ENCODE measurements at places on chromosomes 1 and 21.
A peak's percentile ranks its signal among the peaks of the same experiment; 100 is the strongest.

DNA sequence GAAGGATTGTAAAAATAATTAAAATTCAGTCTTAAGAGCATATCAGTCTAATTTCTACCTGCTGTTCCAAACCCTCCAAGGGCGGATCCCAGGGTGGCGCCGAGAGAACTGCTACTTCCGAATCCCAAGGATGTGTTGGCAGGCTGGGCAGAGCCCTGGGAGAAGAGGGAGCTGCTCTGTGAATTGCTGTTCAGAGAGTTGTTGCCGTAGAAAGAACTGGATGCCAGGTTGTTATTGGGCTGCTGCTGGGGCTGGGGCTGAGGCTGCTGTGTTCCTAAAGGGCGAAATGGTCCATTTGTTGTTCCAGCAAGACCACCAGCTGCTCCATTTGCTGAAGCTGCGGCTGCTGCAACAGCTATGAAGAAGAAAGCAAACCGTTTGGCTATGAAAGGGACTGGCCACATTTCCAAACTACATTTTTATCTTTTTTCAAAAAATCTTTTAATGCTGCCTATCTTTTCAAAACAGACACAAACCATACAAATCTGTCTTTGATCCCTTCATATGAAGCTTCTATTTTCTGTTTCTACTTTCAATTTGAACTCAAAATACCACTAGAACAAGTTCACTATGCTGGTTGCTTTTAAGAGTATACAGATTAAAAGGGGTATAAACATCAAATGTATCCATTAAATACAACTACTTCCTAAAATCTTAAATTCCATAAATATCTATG is 57.5 kb upstream of the SDC3 start:
- no peak for DNase-seq

DNA sequence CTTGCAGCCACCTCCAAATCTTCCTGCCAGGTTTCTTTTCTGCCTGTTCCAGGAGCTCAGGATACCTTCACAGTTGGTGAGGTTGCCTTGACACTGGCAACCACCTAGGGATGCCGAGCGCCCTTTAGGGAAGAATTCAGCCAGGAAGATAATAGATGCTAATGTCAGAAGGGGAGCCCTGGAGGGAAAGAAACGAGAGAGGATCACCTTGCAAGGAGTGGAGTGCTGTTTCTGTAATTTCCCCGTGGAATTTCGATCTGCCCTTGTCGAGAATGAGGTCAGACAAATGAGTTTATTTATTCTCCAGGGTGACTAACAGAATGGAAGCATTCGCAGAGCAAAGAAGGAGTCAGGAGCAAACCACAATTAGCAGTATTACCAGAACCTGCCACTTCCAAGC is 315.8 kb upstream of the KAZN start:
- peak; percentile 8 for DNase-seq

- peak; percentile 54 for DNase-seq
Observed at GRCh38 chr1:205317311-205317917, 4.1 kb downstream of the NUAK2 start.

DNA sequence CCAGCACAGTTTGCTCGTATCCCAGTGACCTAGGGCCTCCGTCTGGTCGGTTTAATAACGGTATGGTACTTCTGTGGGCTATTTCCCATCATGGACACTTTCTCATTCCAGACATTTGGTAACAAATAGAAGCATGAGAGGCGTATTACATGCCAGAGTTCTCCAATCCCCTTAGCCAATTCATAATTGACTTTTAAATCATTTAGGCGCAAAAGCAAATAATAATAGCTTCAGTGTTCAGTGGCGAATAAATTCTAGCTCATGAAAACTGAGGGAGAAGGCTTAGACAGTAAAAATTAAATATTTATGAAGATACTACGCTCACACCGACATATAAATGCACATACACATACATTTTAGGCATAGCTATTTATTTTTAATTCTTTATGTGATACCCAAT is 50.6 kb downstream of the CD247 start:
- DNase-seq: no peak

- DNase-seq: no peak
Observed at GRCh38 chr1:222126052-222126451, 384.2 kb upstream of the DUSP10 start.

- DNase-seq: no peak
Observed at GRCh38 chr1:6198646-6199297, 623 bp downstream of the RPL22 start.

GRCh38 chr1:3895279-3895950 is 4.7 kb downstream of the C1orf174 start:
- DNase-seq: no peak

DNA sequence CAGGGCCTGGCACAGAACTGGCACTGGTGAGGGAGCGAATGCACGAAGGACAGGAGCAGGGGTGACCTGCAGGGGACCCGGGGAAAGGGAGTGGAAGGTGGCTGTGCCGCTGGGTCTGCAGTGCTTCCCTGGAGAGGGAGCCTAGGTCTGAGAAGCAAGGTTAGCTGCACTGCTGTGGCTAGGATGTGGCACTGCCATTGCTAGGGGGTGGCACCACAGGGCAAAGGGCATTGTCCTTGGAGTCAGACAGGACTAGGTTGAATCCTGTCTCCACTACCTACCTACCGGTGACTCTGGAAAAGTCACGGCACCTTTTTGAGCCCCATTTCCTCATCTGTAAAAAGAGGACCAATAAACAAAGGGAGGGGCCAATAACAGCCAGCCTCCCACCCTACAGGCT is 28.3 kb downstream of the SLC1A7 start:
- no peak for DNase-seq

DNA sequence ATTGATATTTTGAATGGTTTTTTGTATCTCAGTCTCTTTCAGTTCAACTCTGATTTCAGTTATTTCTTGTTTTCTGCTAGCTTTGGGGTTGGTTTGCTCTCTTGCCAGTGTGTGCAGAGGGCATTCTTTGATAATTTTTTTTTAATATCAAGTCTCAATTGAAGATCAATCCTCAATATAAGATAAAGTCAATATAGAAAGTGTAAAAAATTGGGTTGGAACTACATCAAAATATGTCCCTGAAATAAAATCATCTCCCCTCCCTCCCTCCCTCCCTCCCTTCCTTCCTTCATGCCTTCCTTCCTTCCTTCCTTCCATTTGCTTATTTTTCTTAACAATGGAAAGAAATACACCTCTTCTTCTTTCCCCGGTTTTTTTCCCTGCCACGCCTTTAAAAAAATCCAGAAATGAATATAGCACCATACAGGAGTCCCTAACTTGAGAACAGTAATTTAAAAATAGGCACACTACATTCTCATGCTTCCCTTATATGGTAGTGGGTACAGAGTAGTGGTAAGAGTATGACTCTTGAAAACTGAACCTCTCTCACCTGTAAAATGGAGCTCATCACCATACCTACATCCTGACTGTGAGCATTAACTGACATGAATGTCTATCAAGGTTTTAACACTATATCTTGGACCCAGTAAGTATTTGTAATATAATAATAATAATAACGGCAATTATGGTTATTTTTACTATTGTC is 221.9 kb downstream of the GIPC2 start:
- DNase-seq: no peak

DNA sequence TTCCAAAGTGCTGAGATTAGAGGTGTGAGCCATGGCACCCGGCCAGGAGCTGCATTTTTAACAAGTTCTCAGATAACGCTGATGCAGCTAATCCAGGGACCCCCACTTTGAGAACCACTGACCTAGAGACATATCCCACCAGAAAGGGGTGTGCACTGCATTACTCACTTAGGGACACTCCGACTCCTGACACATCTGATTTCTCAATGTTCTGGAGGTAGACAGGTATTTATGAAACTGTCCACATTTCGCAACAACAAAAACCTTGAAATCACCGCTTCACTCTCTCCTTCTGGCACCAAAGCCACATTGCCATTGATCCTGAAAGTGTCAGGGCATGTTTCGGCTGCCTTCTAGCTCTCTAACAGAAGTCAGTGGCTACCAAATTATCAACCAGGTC is 23.2 kb upstream of the CAMTA1 start:
- DNase-seq: no peak

- DNase-seq: no peak
Observed at GRCh38 chr1:198778049-198778448, 139.2 kb downstream of the PTPRC start.

DNA sequence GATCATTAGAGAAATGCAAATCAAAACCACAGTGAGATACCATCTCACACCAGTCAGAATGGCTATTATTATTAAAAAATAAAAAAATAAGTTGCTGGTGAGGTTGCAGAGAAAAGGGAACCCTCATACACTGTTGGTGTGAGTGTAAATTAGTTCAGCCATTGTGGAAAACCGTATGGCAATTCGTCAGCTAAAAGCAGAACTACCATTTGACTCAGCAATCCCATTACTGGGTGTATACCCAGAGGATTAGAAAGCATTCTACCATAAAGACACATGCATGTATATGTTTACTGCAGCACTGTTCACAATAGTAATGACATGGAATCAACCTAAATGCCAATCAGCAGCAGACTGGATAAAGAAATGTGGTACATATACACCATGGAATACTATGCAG is 42.2 kb downstream of the GIPC2 start:
- DNase-seq: no peak

DNA sequence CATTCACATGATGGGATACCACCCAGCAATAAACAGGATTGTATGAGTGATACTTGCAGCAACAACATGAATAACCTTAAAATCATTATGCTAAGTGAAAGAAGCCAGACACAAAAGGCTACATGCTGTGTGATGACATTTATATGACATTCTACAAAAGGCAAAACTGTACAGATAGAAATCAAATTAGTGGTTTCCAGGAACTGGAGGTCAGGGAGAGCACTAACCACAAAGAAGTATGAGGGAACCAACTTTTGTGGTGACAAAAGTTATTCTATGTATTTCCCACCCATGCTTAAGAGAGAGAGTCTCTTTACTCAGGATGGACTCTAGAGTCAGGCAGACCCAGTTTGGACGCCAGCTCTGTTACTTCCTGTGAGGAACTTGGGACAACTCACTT is 364.5 kb upstream of the DAB1 start:
- DNase-seq: no peak

DNA sequence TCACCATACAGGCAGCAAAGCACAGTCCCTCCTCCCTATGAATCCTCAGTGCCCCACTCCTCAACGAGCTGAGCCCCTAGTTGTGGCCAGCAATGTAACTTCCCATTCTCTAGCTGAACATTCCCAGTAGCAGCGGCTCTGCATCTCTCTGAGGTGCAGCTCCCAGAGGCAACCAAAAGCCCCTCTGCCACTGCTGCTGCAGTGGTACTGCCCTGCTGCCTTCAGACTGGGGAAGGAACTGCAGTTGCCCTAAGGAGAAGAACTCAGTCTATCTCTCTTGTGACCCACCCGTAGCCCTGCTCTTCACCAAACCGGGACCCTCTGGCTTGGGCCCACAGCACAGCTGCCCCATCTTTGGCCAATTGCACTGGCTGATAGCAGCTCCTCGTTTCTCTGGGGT is 31.6 kb downstream of the PYHIN1 start:
- no peak for DNase-seq

- DNase-seq: no peak
Observed at GRCh38 chr1:55723001-55723400, 507.8 kb upstream of the USP24 start.

DNA sequence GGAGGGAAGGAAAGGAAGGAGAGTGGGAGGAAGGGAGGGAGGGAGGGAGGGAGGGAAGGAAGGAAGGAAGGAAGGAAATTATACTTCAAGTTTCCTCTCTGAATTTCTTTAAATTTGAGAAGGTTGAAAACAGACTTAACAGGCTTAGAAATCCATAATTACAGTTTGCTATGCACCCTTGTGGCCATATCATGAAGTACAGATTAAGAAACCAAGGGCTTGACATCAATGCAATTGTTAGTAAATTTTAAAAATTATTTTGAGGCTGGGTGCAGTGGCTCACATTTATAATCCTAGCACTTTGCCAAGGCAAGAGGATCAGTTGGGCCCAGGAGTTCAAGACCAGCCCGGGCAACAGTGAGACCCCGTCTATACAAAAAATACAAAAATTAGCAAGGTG is 14.4 kb downstream of the ANP32E start:
- no peak for DNase-seq

DNA sequence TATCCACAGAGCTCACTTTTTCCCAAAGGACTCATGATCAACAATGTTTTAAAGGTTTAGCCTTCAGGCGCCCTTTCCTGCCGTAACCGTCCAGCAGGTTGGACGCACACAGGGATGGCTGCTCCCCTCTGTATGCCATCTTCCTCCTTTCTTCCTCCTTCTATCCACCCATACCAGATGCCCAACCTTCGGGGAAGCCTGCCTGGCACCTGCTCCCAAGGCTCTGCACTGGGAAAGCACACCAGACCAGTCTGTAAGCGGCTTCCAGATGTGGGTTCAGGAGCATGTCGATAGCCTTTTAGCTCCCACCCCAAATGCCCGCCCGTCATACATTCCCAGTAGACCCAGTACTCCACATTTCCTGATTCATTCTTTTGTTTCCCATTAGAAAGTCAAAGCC is 52.9 kb downstream of the STUM start:
- DNase-seq: no peak

- DNase-seq: peak; percentile 33
Observed at GRCh38 chr1:228073857-228074545, 8.5 kb upstream of the ARF1 start.

- DNase-seq: no peak
Observed at GRCh38 chr1:97918961-97919360, 1.9 kb downstream of the DPYD start.

GRCh38 chr1:117232531-117232930 is 21.8 kb upstream of the VTCN1 start:
- DNase-seq: no peak

- no peak for DNase-seq
Observed at GRCh38 chr1:3247521-3248121, 178.6 kb downstream of the PRDM16 start.

DNA sequence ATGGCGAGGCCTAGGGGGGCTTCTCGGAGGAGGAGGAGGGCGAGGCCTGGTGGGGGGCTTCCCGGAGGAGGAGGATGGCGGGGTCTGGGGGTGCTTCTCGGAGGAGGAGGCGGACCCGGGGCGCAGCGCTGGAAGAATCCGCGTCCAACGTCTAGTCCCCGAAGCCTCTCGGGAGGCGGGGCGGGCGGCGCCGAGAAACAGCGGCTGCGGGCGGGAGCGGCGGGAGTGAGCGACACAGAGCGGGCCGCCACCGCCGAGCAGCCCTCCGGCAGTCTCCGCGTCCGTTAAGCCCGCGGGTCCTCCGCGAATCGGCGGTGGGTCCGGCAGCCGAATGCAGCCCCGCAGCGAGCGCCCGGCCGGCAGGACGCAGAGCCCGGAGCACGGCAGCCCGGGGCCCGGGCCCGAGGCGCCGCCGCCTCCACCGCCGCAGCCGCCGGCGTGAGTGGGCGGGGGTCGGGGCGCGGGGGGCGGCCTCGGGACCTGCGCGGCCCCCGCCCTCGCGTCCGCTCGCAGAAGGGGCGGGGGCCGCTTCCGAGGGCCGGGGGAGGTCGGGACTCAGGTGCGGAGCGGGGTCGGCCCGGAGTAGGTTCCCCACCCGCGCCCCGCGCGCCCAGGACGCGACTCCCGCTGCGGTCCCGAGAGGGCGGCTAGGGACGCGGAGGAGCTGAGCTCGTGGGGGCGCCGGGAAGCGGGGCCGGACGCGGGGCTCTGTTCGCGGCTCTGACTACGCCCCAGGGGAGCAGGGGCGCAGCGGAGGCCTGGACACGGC is at the start of gene KLHL17:
Gene KLHL17, plus strand, starts transcription at position 222 of the 769 bp plus-strand sequence. Its CDS starts 110 bp downstream, at position 332.
- DNase-seq: peak; percentile 66
